GM06990 (cell line): ENCODE measurements at places on chromosomes 1 and 21.

DNA sequence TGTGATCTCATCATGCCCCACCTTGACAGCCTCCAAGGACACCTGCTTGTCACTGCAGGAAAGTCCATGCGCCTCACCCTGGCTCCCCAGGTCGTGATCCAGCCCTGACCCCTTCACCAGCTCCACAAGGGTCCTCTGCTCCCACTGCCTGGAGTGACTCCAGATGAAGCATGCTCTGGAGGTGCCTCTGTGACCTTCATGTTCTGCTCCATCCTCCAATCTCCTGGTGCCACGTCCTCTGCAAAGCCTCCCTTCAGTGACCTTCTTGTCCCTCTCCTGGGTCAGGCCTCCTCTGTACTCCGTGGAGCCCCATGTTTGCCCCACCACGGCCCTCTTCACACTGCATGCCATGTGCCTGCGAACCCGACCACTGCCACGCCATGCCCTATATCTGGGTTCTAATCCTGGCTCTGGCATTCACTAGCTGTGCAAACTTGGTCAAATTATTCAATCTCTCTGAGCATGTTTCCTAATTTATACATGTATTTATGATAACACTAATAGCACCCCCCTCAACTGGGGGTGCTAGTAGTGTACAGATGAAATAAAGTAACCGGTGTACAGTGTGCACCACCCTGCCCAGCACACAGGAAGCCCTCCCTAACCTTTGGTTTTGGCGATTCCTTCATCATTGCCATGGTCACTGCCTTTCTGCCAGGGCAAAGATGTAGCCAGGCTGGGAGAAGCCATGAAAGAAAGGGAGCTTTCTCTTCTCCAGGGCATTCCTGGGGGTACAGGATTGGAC lies 77.4 kb downstream of the STUM start:
- no peak for DNase-seq

DNA sequence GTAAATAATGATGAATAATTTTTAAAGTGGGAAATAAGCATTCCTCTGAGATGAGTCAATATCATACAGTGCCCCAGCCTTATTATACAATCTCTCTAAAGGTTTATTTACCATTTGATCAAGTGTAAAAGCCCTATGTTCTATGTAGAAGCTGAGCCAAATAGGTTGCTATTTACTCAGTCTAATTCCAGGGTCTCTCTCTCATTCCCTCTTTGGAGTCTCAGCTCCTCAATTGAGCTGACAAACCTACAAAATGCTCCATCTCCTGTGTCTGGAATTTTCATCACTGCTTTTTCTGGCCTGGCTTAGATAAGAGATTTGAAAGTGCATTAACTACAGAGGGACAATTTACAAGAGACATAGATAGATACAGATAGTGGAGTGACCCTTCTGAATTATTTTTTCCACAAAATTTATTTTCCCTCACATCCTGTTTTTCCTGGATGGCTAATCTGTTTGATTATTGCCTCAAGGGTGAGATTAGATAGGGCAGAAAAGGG lies 24.8 kb upstream of the USH2A start:
- DNase-seq: no peak

- no peak for DNase-seq
Observed at GRCh38 chr1:7257225-7257624, 472.0 kb downstream of the CAMTA1 start.

DNA sequence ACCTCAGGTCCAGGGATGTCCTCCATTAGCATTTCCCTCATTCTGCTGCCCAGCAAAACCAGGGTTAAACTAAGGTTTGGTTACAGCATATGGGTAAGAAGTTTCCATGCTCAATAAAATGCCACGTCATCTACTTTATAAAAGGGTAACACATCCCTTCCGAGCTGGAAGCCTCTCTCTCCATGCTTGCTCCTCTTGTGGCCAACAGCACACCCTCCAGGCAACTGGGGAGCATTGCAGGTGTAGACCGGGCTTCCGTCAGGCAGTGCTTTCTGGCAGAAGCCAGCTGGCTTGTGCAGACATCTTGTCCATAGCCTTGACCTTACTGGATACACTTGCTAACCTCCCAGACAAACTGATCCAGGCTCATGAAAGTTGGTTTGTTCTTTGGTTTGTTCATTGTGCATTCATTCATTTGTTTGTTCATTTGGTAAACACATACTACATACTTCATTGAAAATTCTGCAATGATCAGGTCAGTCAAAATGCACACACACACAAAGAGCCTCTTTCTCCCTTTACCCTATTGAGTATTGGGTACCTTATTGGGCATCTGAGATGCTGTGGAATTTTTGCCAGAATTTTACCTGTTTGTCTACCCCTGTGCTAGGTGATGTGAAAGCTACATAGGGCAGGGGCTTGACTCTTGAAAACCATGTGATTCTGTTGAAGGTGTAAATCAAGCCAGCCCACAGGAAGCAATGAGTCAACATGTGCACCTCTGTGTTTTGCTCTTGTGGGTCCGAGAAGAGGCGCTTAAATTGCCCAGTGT lies 422.8 kb downstream of the CAMTA1 start:
- no peak for DNase-seq

DNA sequence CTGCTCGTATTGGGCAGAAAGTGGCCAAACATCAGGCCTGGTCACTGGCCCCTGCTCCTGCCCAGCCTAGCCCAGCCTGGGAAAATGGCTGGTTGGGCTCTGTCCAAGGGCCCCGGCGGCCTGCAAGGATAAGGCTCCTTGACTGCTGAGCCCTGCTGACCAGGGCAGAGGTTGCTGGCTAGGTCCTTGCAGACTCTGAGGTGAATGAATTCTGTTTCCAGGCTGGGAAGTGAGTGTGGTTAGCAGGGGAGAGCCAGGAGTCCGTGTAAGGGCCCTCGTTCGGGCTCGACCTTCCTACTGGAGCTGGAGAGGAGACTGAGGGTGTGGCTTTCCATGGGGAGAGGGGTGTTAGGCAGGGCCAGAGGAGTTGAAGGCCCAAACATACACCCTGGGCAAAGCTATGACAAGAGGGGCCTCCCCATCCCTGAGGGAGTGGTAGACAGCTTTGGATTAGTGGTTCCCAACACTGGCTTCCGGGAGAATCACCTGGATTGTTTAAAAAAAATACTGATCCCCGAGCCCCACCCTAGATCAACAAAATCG lies 20.6 kb downstream of the CSF1 start:
- no peak for DNase-seq

DNA sequence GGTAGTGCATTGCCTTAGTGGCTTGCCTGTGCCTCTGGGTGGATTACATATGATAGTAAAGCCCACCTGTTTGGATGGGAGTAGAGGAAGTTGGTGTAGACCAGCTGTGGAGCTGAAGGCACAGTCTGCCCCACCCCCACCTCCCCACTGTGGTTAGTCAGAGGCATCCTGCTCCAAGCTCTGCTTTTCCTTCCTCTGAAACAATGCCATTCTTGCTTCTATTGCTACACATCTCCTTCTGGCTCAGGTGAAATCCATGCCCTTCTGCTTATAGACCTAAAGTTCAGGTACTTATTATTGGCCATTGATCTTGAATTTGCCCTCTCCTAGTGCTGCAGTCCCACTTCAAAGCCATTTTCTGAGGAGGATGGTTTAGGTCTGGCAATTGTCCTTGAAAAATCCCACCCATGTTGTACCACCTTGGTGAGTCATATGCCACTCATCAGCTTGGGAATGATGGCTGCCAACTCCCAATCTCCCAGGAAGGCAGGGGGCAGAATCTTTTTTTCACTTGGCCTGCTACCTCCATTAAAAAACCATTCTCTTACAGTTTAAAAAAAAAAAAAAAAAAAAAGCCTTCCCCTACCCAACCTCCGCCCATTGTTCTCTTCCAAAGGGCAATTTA lies 6.7 kb upstream of the TXLNA start:
- DNase-seq: no peak

DNA sequence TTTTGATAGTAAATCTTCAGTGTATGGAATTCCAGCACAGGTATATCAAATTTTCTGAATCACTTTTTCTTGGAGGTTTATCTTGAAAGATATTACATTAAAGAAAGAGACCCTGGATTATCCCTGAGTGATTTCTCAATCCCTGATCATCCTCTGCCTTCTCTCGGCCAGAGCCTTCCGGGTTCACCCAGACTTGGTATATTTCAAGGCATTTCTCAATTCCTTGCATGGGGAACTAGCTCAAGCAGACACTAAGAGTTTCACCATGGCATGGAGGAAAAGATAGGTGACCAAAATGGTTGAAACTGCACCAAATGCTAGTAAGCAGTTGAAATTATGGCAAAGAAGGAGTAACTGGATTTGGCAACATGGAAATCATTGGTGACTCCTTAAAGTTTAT lies 5.7 kb downstream of the VAMP4 start:
- DNase-seq: no peak

DNA sequence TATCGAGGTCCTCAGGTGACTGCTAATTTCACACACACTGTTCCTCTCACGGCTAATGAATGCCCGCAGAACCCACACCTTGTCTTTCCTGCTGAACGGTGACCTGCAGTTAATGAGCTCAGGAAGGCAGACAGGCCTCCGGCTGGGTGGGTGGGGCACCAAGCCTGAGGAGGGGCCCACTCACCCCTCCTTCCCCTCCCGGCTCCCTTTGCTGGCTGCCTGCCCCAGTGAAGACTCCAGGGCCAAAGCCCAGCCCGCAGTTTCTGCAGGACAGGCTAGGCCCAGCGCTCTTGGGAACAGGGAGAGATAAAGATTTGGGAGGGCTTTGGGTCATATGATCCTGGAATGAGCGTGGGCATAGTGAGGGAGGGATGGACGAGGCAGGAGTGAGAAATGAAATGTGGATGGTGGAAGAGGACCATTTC lies 26.4 kb downstream of the FOXO6 start:
- no peak for DNase-seq

- no peak for DNase-seq
Observed at GRCh38 chr1:67190942-67191341, 24.7 kb downstream of the IL23R start.

DNA sequence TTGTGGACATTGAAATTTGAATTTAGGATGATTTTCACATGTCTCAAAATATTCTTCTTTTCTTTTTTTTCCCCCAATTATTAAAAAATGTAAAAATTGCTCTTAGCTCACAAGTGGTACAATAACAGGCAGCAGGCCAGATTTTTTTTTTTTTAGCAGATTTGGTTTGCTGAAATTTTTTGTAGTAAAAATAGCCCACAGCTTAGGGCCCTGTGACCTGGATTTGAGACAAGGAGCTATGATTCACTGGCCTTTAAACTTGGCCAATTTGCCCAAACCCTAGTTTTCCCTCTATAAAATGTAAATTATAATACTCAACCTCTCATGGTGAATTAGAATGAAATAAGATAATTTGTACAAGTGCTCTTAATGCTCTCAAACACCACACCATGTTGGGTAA lies 253.8 kb downstream of the DYRK1A start:
- DNase-seq: no peak

DNA sequence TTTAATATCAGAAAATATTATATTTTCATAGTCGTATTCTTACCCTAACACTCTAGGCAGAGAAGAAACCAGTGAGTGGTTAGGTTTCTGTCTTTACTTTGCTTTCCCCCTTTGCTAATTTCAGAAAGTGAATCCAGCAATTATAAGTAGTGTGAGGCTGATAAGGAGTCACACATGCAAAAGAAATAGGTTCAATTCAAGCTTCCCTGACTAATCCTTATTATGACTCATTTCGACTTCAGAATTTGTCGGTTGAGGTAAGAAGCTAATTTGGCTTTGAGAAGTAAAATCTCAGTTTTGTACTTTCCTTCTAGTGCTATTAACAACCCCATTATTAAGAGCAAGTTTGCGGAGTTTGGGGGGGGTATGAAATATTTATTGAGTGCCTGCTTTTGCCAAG lies 22.4 kb downstream of the ESRRG start:
- peak; percentile 33 for DNase-seq
